ENCODE measurements at places on chromosomes 2 and 18.

GRCh38 chr2:68466361-68466777 lies 725 bp downstream of the FBXO48 start:
- peak; percentile 65 for DNase-seq

DNA sequence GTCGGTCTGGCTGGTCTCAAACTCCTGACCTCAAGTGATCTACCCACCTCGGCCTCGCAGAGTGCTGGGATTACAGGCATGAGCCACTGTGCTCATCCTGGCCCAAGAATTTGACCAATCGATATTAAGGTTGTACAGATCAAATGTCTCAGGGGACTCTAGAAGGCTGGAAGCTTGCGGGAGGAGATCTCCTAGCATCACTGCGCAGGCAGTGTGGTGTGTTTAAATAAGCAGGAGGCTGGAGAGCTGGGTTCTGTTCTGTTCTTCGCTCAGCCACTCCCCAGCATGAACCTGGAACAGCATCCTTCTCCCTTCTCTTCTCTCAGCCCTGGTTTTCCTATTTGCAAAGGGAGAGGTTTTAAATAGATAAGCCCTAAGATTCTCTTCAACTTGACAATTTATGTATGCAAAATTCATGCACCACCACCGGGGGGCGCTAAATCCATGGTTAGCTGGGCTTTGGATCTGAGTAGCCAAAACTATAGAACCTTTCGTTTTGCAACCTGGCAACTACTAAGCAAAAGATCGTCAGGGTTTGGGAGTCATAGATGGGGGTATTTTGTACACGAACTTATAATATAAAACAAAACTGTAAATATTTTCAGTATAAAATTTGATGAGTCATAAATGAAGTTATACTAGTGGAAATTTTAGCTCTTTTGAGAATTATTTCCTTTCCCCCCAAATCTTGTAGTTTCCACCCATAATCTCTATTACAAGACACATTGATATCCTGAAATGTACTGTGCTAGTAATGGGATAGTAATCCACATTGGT lies 60.6 kb downstream of the SLC16A14 start:
- peak; percentile 68 for DNase-seq

DNA sequence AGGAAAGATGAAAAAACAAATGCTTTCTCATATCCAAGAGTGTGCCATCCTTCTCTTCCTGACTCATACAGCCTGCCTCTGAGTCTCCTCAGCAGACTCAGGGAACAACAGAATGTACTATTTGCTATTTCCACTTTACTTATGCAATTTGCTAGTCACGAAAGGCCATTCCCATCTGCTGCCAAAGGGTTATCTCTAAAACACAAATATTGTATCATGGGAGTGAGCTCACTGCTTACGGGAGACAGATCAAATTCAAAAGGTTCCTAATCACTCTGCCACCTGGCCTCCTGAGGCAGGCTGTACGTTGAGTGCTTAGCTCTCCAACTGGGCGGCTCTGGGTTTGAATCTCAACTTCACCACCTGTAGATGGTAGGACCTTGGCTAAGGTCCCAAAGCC lies 92.0 kb downstream of the GAREM1 start:
- no peak for DNase-seq

- no peak for DNase-seq
These were observed 21.2 kb downstream of the ADRA2B start for GRCh38 chr2:96095116-96095636.

GRCh38 chr2:222318712-222319585 lies 20.2 kb upstream of the PAX3 start:
- DNase-seq = peak; percentile 60

DNA sequence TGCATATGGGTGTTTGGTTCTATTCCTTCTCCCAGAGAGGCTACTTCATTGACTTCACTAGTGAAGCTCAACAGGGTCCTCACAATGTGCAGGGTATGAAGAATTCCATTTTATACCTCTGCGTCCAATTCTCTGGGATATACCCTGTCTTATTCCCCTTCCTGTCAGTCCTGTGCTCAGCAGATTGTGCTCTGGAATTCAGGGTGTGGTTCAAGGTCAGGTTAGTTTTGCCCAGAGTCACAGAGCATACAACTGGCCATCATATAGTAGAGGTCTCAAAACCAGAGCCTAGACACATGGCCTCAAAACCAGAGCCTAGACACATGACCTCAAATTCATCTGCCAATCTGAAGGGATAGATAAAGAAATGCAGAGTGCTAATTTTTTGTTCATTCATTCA lies 38.8 kb upstream of the VIT start:
- no peak for DNase-seq

DNA sequence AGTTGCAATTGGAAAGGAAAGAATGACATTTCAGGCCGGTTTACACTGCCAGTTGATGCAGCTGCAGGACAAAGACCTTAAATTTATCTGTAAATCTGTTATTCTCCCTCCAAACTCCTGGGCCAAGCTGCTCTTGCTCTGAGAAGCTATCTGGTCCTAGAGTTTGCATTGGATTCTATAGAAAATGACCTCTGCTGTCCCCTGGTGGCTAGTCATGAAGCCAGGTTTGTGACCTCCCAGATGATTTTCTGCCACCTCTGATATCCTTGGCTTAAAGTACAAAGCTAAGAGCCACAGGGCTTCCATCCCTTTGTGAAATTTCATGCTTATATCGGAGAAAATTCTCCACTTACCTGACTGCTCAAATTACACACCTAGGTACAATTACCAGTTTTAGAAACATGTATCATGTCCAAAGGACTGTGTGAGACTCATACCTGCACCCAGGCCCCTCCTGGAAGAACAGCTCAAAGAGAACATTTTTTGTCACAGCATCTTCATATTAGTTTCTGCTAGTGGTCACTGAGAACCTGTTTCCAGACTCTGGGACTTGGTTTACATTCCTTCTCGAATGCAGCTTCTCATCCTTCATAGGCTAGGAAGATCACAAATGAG lies 28.9 kb upstream of the IER3IP1 start:
- peak; percentile 37 for DNase-seq

- no peak for DNase-seq
These were observed 547 bp downstream of the SLC35F5 start for GRCh38 chr2:113755835-113756354.

DNA sequence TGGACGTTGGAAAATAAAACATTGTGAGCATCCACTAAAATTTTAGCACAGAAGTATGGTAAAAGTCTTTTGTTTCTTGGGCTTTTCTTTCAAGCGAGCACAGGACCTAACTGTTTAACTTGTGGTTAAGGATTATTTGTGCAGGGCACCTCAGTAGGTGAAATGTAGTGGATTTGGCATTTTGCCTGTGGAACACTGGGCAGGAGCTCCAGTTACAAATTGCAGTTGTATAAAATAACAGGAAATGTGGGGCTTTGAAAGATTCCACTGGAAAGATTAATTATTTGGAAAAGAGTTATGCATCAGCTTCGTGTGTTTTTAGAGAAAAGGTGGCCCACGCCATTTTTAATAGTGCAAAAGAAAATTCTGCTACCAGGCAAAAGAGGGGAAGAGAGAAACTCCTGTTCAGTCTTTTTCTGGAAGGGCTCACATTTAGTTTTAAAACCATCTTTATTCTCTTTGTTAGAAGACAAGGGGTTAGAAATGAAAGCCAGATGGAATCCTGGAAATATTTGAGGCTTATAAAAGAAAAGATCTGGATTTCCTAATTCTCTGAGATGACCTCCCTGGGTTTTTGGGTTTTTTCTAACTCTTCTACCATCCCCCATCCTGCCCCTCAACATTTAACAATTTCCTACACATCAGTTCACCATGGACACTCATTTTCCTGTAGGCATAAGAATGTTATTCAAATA lies 144.3 kb upstream of the SERTAD2 start:
- DNase-seq = peak; percentile 52

- no peak for DNase-seq
These were observed 221.5 kb downstream of the DOK6 start for GRCh38 chr18:69622184-69622583.

DNA sequence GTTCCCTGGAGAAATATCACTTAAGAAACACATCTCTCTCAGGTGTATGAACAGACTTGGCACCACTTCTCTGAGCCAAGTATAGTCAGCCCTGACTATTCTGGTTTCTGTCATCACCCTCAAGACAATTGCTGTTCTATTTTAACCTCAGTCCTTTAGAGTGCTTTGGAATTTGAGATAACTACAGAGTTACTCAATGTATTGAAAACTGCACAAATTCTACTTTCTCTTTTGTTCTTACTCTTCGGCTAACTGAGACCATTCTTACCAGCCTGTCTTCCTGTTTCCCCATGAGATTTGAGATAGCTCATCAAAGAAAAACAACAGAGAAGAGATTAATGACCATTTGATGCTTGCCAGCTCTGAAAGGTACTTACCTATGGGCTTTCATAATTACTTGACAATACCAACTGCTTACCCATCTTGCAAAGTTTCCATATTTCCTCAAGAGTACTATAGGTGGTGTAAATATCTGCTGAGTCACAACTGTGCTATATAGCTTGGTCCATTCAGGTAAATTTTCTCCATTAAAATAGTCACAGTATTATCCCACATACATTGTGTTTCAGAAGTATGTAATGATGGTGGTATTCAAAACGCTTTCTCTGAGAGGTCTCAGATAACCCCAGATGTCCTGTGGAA lies 467.5 kb upstream of the CHST9 start:
- DNase-seq = no peak

GRCh38 chr2:20925265-20925889 lies 102.5 kb upstream of the LDAH start:
- peak; percentile 16 for DNase-seq

DNA sequence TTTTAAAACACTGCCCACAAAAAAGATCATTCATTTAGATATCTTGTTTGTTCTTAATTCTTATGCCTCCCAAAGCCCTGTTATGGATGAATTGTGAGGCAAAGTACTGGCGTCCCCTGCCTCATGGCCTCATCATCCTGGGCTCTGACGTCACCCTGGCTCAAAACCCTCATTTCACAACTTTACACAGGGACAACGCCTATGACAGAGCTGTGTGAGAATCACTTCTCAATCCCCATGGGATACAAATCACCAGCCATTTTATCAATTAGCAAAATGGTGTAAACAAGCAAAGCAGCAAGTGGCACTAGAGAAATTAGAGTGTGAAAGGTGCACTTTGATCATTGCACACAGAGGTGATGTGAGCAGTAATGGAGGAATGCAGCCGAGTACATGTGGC lies 16.6 kb downstream of the FHOD3 start:
- DNase-seq = peak; percentile 25

DNA sequence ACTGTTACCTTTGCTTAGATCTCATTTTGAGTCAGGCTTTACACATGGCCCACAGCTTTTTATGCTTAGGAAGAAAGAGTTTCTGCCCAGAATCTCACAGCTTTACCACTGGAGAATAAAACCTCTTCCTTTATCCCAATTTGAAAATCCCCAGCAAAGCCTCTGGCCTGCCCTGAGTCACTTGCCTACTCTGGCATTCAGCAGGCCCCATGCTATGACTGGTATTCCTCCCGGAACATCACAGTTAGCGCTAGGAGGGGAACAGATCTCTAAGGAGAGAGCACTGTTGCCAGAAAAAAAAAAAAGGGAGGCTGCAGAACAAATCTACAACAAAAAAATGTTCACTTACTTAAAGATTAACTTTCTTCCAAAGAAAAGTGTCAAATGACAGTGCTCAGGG lies 152.9 kb upstream of the DNMT3A start:
- peak; percentile 21 for DNase-seq

DNA sequence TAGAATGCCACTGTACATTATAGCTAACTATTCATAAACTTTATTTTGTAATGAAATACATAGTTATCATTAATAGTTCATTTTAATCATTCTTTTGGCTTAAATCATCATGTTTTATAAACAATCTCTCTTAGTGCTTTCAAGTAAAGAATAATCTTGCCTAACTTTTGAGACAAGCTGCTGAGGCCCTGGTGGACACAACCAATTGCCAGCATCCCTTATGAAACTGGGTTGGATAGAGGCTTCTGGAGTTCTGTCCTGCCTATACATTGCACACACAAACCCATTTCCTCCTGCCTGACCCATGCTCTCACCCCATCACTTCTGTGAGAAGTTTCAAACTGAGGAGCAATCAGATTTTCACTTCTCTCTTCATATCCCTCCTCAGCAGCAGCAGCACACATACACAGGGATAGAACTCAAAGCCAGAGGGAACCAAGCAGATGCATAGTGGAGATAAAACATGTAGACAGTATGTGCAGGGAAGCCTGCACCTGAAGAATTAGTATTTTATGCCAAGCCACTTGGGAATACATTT lies 450.0 kb upstream of the SLC14A2 start:
- no peak for DNase-seq

- peak; percentile 76 for DNase-seq
These were observed 52.1 kb downstream of the EEF1B2 start for GRCh38 chr2:206211657-206212255.

- DNase-seq = no peak
These were observed 667.9 kb upstream of the CDH7 start for GRCh38 chr18:65082907-65083306.

DNA sequence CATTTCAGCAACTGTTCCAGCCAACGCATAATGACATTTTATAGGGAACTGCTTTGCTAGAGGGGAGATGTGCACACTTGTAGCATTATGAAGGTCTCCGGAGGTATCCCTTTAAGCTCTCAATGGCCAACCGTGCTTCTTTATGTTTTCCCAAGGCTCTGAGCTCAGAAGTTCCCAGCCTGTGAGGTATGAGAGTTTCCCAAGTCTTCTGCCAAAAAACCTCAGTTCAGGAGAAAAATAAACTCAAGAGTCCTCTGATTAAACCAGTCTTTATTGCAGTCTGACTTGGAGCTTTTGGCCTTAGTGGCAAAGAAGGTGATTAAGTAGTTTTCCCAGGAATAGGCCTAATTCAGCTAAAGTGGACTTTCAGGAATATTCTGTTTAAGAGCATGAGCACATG lies 35.4 kb upstream of the ZNF532 start:
- DNase-seq = no peak

- no peak for DNase-seq
These were observed 742 bp upstream of the SOS1 start for GRCh38 chr2:39121523-39122063.

- DNase-seq = no peak
These were observed 127.8 kb downstream of the FMNL2 start for GRCh38 chr2:152462779-152463178.

- peak; percentile 16 for DNase-seq
These were observed 163.3 kb downstream of the SMAD7 start for GRCh38 chr18:48787203-48788151.

- DNase-seq = no peak
These were observed 123.0 kb upstream of the MYO3B start for GRCh38 chr2:170054997-170055396.

Measured in EL (cell line).